Stimulated activated CD8-positive, alpha-beta memory T cell treated with anti-CD3 and anti-CD28 coated beads, Interleukin-7, amount 100 ng/mL, for 4 hours (primary cell): ENCODE measurements at places on chromosomes 2 and 18.

- DNase-seq, result no peak
These were observed 1179.7 kb downstream of the DSC3 start for GRCh38 chr18:29862824-29863223.

DNA sequence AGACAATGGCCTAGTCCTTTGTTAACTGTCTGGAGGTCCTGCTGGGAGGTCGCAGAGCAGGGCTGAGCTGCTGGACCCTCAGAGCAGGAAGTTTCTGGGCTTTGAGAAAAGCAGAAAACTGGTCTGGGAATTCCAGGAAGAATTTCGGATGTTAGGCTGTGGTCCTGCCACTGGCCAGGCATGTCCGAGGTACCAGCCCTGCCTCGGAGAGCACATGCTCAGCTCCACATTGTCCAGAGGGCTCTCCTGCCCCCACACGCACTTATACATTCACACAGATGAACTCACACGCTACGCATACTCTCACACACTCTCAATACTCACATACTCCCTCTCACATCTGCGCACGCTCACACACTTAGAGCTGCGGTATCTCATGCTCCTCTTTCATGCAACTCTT is 146.1 kb downstream of the NCK2 start:
- DNase-seq, result no peak

DNA sequence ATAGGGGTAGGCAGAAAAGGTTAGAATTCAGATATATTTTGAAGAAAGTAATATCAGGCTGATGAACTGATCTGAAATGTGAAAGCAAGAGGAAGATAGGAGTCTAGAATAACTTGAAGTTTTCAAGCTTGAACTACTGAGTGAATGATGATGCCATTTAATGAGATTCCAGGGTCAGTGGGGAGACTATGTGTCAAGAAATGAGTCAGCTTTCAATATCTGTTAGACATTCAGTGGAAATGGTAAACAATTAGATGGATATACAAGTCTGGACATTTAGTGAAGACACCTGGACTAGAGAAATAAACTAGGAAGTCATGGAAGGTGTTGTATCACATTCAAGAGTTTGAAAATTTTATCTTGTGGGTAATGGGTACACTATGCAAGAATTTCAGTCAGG is 326.9 kb downstream of the FSIP2 start:
- DNase-seq, result no peak

DNA sequence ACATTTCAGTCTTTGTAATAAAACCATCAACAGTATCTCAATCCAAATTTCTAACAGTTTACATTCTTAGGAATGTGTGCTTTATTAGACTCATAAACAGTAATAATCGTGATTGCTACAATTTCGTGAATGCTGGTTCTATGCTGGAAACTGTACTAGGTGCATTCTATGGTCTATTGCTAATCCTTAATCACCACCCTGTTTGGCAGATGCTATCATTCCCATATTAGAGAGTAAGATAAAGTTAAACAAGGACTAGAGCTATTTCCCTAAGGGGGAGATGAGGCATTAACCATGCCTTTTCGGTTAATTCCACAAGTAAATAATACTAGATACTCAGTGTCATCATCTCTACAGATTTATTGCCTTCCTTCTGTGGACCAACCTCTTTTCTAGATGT is 244.0 kb downstream of the PAX3 start:
- DNase-seq, result no peak

DNA sequence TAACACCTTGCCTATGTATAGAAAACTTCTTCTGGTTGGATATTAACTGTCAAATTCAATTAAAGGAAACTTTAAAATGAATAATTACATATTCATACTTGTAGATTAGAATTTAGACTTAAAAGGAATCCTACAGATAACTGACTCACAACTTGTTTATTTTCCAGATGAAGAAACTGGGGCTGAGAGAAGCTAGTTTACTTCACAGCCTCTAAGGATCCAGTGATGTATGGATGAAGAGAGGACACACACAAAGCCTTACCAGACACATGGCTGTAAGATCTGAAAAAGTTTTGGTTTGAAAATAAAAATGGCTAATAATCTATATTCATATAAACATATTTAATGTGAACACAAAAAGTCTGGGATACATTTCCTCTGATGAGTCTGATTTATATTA is 72.3 kb downstream of the PRELID3A start:
- no peak for DNase-seq

DNA sequence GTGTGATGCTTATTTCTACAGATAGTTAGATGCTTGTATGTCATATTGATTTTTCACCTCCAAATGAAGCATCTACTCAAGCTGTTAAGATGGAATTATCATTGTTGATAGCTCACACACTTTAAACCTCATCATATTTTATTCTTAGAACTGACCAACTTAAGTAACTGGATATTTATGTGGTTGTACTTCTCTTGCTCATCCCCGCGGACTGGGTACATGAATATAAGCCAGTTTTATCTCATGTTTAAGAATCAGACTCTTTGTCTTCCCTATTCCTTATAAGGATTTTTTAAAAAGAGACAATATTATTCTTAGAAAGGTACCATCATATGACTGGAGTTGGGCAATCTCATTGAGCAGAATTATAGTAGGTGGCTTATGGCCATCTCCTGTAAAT is 358.7 kb downstream of the DSC3 start:
- no peak for DNase-seq

DNA sequence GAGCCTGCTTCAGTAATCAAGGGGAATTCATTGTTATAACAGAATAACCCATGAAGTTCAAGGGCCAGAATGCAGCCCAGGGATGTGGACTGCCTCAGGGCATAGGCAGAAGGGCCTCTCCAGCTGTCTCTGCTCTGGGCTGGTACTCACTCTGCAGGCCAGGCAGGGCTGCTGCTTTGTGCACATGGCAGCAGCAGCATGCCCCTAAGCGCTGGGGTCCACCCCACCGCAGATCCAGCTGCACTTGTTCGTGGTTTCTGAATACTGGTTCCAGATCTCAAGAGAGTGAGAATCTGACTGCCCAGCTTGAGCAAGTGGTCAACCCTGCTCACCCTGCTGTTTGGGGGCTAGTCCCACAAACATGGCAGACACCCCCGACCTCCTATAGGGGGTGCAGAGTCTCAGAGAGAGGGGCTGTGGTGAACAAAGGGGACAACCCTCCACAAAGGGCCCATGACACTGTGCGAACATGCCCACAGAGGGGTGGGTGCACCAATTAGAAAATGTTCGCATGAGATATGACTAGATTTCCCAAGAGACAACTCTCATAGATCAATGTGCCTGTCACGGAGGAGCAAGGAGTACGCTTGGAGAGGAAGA is 87.3 kb downstream of the ACTR3 start:
- no peak for DNase-seq
